Stimulated activated CD4-positive, alpha-beta T cell treated with anti-CD3 and anti-CD28 coated beads, TNF-alpha, amount 100 ng/mL, for 1 hour (primary cell): ENCODE measurements at places on chromosomes 4 and X.

- no peak for DNase-seq
Observed at GRCh38 chr4:95249426-95250021, 299.2 kb downstream of the UNC5C start.

DNA sequence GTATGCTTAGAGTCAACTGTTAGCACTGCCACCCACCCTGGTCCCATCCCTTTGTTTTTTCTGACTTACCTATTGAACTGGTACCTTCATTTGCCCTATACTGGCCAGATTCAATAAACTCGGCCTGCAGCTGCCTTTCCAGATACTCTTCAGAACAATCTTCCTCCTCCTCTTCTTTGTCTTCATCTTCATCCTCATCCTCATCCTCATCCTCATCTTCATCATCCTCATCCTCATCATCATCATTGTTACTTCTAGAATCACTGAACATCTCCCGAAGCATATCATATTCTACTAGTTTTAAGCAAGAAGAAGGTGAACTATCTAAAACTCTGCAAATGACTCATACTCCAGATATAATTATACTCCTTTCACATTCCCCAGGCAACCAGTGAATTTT, 14.9 kb downstream of the TAF7L start:
- no peak for DNase-seq

GRCh38 chr4:79174490-79175252, 151.2 kb downstream of the NAA11 start:
- DNase-seq: no peak

GRCh38 chr4:105186701-105187161, 40.1 kb downstream of the TET2 start:
- no peak for DNase-seq

DNA sequence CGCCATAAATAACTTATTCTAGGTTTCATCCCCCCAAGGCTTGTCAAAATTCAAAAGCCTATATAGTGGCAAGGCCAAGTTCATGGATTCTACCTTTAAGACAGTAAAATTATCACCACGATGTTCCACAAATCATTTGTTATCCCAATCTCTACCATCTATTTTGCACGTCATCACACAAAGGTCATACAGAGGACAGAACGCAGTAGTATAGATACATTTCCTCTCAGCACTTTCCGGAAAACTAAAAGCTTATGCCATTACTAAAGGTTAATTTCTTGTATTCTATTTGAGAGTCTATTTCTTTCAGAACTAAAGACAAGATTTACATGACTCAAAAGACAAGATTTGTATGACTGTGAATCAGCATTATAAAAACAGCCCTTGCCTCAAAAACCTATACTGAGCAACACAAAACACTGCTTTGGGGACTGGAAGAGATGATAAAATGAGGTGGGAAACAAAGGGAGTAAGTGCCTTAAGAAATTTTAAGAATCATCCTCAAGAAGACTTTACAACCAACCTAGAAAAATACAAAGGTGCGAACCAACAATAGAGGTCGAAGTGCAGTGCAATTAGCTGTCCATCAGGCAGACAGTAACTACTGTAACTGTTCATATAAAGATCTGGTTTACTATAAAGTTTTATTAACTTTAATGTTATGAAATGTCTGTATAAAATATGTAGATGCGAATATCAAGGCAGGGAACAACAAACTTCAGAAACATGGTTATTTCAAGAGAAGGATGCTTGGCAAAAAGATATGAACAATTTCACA, 7.6 kb downstream of the UBE2D3 start:
- DNase-seq: no peak

DNA sequence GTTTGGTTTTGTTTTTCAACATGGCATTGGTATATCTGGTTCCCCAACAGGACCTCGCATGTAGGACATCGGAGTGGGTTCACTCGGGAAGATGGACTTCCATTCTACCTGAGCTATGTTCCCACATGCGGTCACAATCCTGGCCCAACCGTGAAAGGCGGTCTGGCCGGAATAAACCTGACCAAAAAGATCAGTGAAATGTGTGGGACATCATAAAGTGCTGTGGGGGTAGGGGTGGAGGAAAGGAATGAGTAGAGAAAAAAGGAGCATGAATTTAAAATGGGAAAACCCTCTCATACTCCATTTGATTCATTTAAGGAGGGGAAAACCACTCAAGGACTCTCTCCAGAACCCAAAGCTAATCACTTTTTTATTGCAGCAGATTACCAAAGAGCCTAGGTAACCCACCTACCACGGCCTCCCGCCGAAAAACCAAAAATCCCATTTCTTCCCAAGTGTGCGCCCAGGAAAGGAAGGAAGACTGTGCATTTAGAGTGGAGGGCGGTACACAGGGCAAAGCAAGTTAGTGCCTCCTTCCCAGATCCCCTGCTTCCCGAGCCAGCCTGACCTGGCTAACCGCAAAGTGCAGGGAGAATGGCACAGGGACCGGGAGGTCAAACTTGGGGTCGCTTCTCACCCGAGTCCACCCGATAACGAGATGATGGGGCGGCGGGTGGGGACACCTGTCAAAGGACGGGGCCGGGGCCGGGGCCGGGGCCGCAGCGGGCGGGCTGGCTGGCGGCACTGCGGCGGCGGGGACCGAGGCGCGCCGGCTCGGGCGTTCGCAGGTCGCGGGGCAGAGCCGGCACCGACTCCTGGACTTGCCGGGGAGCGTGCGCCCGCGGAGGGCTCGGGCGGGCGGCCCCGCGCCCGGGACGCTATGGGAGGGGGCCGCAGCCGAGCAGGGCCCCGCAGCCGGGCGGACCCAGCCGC, 669 bp downstream of the TMEM150C start:
- DNase-seq: no peak

GRCh38 chrX:33188881-33189280, 22.5 kb downstream of the DMD start:
- no peak for DNase-seq

DNA sequence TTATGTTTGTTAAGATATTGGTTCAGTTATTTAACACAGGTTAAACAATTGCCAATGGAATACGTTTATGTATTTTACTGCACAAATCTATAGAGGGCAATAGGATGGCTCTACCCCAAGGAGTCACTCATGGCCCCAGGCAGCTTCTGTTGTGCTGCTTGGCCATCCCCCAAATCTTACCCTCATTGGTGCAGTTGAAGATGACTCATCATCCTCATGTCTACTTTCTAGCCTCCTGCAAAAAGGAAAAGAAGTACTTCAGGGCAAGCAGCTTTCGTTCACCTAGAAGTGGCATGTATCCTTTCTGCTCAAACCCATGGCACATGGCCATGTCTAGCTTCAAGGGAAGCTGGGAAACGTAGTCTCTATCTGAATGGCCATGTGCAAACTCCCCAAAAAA, 14.2 kb downstream of the PHOX2B start:
- DNase-seq: no peak

DNA sequence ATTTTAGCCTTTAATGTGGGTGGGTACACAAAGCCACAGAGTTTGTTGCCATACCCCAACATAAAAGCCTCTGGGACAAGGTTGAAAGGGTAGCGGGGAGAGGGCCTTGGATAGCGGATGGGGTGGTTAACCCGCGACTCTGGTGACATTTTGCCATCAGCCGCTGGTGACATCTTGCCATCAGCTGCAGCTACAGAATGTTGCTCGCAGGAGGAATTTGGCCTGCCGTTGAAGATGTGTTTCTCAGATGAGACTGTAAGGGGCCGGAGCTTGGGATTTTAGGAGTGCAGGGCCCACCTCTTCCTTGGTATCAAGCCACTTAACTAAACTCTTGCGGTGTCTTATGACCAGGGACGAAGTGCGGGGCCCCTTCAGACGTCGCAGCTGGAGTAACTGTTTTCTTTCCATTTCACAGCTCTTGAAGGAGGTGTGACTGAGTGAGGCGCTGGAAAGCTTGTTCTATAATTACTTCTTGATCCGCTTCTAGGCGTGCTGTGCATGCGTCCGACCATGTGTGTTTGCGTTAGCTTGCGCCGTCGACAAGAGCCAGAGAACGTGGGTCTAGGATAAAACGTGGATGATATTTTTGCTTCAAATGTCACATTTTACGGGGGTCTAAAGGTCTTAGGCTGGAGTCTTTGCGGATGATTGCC, 820 bp upstream of the RASL11B start:
- DNase-seq: no peak
